ENCODE measurements at places on chromosomes 4 and X. TPM values are rescaled to one million over a fixed set of nuclear protein-coding genes. Genes with fewer than 3 reads are reported as not detected.

GRCh38 chrX:154132366-154132765, 11.7 kb upstream of the OPN1LW start:
- no peaks in the 10 kb centered on the region for H3K4me1 ChIP-seq
- H3K36me3 ChIP-seq = no peaks in the 10 kb centered on the region
- no peak for DNase-seq
- no peak overlapping the region for H3K4me3 ChIP-seq
- H3K27ac ChIP-seq = no peak overlapping the region

DNA sequence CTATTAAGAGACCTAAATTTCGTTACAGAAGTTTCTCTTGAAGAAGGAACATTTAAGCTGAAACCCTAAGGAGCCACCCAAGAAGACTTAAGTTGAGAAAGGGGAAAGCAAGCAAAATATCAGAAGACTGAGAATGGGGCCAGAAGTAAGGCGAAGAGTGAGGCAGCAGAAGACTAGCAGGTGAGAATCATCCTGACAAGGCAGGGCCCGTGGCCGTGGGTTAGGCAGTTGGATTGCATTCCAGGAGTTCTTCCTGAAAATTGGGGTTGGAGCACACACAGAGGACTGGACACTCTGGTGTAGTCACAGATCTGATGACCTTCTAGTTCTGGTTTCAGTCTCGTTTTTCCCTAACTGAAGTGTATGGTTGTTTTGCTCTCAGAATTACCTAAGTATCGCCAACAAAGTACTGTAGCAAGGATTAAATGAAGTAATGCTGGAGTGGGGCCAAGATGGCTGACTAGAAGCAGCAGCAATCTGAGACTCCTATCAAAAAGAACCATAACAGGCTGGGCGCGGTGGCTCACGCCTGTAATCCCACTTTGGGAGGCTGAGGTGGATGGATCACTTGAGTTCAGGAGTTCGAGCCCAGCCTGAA, 94.4 kb upstream of the GUCY1A1 start:
- no peak overlapping the region for H3K4me3 ChIP-seq
- H3K4me1 ChIP-seq = no peaks in the 10 kb centered on the region
- H3K36me3 ChIP-seq = no peaks in the 10 kb centered on the region

DNA sequence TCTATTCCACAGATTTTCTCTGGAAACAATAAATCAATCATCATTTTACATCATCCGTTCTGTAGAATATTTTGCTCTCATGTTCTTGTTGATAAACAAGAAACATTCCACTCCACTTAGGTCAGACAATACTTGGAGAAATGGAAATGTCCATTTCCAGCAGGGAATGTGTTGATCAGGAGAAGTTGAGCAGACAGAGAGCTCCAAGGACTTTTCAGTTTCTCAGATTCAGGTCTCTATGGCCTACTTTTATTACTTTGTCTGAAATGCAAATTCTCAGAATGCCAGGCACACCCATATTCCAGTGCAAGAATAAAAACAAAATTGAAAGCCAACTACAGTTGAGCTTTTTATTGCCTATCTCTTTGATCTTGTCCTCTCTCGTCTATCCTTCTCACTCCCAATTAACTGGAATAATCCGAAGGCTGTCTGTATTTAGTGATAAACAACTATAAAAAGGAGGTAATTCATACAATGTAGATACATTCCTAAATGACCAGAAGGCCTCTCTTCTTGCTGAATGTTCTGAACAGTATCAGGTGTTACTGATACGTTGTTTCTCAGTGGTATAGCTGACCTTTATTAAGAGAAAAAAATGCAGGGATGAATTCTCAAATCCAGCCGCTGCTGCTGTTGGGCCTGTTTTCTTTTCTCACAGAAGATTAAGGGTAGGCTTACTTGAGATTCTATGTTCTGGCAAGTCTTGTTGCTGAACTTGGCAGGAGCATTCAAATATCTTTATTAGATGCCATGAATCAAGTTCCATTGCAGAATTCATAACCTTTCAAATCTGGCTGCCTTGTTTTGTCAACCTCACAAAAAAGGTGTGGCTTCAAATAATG, 72.1 kb downstream of the HPGD start:
- H3K27me3 ChIP-seq = no peaks in the 10 kb centered on the region
- H3K4me3 ChIP-seq = no peak overlapping the region
- DNase-seq = no peak
- peak overlapping the region; percentile 65 for H3K27ac ChIP-seq
- H3K4me1 ChIP-seq = peaks cover 43% of the 10 kb centered on the region
- no peaks in the 10 kb centered on the region for H3K36me3 ChIP-seq

DNA sequence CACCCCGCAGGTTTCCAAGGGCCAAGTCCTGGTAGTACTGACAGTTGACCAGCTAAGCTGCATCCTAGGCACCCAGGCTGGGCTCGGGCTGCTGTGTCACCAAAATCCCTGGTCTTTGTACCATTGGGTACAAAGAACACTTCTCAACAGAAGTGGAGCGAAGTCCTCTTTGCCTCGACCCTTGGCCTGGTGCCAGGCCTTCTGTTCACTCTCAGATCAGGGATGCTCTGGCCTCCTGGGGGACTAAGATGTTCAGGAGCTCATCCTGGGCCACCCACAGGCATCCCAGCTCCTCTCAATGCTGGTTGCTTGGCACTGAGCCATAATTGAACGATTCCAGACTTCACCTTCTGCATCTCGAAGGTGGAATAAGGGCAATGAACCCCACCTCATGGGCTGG, 13.8 kb upstream of the SLC2A9 start:
- no peaks in the 10 kb centered on the region for H3K36me3 ChIP-seq
- no peak overlapping the region for H3K27ac ChIP-seq
- no peaks in the 10 kb centered on the region for H3K27me3 ChIP-seq
- peaks cover 7% of the 10 kb centered on the region for H3K4me1 ChIP-seq
- H3K4me3 ChIP-seq = no peak overlapping the region

FAT4 gene
- 4.1 TPM for total RNA-seq

ACSL4 gene
- 9.6 TPM for total RNA-seq

- H3K4me3 ChIP-seq = peak overlapping the region; percentile 7
- no peaks in the 10 kb centered on the region for H3K36me3 ChIP-seq
- DNase-seq = peak; percentile 13
- H3K27me3 ChIP-seq = peaks cover 10% of the 10 kb centered on the region
- peak overlapping the region; percentile 54 for H3K27ac ChIP-seq
- H3K4me1 ChIP-seq = peaks cover 3% of the 10 kb centered on the region
Measured at GRCh38 chr4:142845293-142846107, 601 bp downstream of the INPP4B start.

Measured in transverse colon (tissue), 4 donors.